ENCODE measurements at places on chromosomes 7 and 10. TPM values are rescaled to one million over a fixed set of nuclear protein-coding genes. Genes with fewer than 3 reads are reported as not detected.

- DNase-seq: no peak
These were observed 59.7 kb downstream of the HIPK2 start for GRCh38 chr7:139718141-139718540.

DNA sequence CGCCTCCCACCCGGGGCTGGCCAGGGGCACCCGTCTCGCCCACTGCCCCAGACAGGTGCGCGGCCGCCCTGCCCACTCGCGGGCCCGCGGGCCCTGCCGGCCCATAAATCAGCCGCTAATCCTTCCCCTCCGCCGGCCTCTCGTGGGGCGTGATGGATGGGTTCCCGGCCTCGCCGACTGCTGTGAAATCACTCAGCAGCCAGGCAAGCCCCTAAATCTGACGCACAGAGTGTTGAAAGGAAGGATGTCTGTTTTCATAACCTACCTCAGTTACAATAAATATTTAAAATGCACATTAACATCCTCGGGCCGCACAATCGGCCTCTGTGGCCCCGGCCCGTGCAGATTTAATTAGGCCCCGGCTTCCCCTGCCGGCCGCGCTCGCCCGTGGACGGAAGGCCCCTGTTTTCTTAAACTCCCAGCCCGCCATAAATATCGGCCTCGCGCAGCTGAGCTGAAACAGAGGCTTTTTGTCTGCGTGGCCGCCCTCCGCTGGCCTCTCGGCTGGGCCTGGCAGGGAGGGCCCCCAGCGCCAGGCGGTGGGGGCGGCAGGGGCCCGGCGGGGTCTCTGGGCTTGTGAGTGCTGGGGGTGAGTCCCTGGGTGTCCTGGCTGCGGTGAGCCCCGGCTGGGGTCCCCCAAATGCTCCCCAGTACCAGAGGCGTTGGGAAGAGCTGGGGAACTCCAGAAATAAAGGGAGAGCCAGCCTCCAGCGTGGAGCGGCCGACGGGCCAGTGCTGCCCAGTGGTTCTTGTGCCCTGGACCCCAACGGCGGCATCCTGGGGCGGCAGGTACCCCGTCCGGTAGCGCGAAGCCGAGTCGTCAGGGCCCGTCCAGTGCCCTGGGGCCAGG lies 90.7 kb downstream of the UNCX start:
- no peak for DNase-seq

DNA sequence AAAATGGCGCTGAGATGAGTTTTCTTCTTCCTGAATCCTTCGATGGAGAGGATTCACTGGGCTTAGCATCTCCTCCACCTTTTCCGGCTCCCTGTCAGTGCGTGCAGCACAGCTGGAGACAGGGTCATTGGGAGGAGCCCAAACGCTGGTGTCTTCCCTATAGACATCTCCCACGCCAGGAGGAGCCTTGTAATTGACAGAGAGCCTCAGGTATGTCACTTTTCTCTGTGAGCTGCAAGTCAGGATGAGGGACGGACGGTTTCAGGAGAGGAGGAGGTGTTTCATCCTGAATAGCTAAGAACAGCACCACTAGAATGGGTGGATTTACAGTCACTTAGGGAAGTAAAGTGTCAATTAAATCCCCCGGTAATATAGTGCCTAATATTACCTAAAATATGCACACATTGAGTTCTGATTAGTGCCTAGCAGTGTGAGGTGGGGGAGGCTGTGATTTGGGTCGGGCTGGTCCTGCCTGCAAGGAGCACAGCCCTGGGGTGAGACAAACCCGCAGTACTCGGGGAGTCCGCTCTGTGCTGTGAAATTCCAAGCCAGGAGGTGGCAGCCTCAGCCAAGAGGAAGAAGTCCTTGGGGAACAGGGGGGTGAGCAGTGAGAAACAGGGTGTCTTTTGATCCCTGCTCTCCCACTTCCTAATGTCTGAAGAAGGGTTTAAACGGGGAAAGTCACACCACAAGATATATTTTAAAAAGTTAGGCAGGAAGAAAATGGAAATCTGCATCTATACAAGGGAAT lies 28.2 kb downstream of the IL15RA start:
- no peak for DNase-seq

DNA sequence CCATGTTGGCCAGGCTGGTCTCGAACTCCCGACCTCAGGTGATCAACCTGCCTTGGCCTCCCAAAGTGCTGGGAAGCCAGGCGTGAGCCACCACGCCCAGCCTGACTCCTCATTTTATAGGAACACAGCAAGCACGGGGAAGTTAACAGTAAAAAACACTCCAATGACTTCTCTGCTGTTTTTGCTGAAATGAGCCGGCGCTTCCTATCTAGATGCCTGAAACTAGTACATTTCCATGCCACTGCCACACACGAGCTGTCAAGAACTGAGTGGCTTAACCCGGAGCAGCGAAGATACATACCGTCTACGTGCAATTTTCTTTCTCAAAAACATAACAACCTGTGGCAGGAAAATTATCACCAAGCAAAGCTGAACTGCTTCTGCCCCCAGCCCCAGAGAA lies 16.8 kb downstream of the DAGLB start:
- DNase-seq: no peak

GRCh38 chr10:90175161-90175681 lies 473.8 kb downstream of the KIF20B start:
- DNase-seq: no peak

- DNase-seq: no peak
These were observed 55.0 kb downstream of the TRIM24 start for GRCh38 chr7:138515001-138515528.

DNA sequence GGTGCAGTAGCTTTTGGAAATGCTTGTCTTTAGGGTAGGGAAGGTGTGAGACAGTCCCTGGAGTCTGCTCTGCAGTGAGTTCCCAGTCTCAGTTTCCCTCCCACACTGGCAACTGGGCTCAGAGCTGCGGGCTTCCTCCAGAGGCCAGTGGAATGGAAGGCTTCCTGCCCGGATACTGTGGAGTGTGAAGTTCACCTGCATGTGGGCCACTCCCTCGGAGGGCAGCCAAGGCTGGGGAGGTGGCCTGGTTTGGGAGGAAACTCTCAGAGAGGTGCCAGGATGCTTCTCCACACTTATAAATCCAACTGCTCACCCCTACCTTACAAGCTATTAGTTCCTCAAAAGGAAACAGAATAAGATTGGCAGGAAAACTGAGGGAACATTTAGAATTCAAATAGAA lies 18.1 kb upstream of the UBE2H start:
- no peak for DNase-seq

- no peak for DNase-seq
These were observed 98.7 kb downstream of the DNAH11 start for GRCh38 chr7:21641546-21641945.

GRCh38 chr10:9786101-9786500 lies 1231.6 kb upstream of the CELF2 start:
- DNase-seq: no peak

DNA sequence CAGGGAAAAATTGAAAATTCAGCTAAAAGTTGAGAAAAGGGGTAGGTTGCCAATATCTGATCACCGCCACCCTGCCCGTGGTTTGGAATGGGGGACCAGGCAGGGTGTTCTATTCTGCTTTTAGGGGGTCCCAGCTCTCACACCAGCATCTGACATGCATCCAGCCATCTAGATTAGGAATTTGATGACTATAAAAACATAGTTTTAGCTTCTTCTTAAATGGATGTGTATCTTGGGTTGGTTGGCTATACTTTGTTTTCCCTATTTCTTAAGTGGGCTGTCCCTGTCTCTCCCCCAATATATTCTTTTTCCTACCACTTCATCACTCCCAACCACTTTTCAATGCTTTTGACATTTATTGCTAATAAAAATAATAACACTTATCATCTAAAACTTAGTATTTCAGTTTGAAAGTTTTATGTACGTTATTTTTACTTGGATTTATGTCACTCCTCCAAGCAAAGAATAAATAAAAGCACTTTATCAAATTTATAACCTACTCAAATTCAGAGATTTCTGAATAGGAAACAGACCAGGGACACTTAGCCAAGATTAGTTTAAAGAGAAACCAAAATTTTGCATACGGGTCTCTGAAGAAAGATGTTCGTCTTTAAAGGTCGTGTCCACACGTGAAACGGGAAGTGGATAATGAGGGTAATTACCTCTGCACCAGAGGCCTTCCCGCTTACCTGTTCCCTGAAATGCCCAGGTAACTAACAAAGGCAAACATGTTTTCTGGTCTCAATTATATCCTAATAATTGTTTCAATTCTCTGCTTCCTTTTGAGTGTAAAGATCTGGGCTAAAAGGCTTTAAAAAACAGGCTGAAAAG lies 233.2 kb upstream of the AUTS2 start:
- DNase-seq: no peak

DNA sequence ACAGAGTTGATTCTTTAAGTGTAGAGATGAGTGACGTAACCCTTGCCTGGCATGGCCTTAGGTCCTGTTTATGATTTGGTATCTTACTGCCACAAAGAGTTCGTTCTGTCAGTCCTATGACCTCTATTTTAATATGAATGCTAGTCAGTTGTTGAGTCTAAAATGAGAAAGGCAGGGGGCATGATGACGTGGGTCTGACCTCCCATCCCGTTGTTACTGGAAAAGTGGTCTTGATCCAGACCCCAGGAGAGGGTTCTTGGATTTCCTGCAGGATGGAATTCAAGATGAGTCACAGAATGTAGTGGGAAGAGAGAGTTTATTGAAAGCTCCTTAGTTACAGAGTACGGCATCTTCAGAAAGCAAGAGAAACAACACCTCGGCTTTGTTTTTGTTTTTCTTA lies 317.0 kb upstream of the COBL start:
- no peak for DNase-seq

DNA sequence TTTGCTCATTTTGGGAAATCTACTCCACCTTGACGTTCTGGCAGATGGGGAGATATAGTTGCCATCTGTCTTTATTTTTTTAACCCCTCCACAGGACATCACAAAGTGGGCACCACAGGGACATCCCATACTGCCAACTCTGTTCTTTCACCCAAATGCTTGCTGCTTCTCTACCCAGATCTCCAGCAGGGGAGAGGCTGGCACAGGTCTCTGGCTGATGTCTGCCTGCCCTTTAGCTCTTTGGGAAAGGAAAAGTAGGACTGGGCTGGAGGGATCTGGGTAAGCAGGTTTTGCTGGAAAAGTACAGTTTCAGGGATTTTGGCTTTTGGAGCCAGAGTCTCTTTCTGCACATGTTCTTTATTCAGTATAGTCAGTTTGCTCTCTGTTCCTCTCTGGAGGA lies 156.7 kb downstream of the ANLN start:
- DNase-seq: no peak

- no peak for DNase-seq
These were observed 17.0 kb upstream of the LIMK1 start for GRCh38 chr7:74066626-74067025.

- no peak for DNase-seq
These were observed 123.8 kb upstream of the INHBA start for GRCh38 chr7:41826641-41827040.

GRCh38 chr7:51316666-51317581 lies at the start of gene COBL:
Gene COBL, minus strand, starts transcription at chr7:51316809. Its CDS starts 176 bp downstream, at chr7:51316633.
- no peak for DNase-seq

DNA sequence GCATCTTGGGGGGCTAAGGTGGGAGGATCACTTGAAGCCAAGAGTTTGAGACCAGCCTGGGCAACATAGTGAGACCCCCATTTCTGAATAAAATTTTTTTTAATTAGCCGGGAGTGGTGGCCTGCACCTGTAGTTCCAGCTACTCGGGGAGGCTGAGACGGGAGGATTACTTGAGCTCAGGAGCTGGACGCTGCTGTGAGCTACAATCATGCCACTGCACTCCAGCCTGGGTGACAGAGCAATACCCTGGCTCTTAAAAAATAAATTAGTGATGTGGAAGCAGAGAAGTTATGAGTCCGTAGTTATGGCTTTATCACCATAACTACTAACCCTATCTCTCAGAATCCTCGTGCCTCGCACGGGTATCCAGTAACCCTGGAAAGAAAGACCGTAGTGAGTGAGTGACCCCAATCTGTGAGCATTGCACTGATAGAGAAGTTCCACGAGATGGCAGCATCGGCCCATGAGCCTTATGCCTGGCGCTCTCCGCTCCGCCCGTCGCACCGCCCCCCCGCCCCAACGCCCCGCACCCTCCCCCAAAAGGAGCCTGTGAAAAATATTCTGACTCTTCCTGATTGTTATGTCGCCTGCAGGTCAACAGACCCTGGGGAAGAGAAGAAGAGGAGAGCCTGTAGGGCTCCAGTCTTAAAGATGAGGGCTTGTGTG lies 4.9 kb upstream of the SLC29A3 start:
- peak; percentile 40 for DNase-seq

DNA sequence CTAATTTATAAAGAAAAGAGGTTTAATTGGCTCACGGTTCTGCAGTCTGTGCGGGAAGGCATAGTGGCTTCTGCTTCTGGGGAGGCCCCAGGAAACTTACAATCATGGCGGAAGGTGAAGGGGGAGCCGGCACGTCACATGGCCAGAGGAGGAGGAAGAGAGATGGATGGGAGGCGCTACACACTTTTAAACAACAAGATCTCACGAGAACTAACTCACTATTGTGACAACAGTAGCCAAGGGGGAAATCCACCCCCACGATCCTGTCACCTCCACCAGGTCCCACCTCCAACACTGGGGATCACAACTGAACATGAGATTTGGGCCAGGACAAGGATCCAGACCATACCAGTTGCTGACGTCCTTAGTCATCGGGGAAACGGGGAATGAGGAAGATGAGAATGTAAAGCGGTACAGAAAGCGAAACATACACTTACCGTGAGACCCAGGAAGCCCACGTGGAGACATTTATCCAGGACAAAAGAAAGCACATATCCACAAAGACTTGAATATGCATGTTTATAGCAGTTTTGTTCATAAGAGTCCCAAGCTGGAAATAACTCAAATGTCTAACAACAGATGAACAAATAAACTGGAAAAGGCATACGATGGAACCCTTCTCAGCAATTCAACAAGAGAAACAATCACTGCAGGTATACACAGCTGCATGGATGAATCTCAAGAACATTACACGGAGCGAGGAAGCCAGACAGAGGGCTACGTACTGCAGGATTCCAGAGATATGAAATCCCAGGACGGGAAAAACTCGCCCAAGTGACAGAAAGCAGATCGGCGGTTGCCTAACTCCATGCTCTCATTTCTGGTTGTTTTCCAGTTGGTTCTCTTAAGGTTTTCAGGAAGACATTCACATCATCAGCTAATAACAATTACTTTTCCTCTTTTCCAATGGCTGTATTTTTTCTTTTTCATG lies 26.2 kb upstream of the INPP5A start:
- no peak for DNase-seq

BLNK gene
- not detected for total RNA-seq

ZNF425 gene
- total RNA-seq: 1.0 TPM

FLNC gene
- total RNA-seq: not detected

NME8 gene
- not detected for total RNA-seq

TCTN3 gene
- total RNA-seq: 66.5 TPM

C10orf62 gene
- total RNA-seq: not detected

ZCCHC24 gene
- 2.1 TPM for total RNA-seq

Data from activated T-helper 2 cell treated with anti-CD3 and anti-CD28 coated beads, Interferon-gamma antibody, Interleukin-2, Interleukin-4, amounts not matched to agents 10 μg/mL and 5 μg/mL and 100 μg/mL, durations not matched to agents 14 hours and 24 hours and 36 hours (primary cell).